Activated effector memory CD4-positive, alpha-beta T cell treated with anti-CD3 and anti-CD28 coated beads, Interleukin-2, amount 50 U/mL, for 16 hours (primary cell): ENCODE measurements at places on chromosomes 12 and 14.
A peak's percentile ranks its signal among the peaks of the same experiment; 100 is the strongest.

DNA sequence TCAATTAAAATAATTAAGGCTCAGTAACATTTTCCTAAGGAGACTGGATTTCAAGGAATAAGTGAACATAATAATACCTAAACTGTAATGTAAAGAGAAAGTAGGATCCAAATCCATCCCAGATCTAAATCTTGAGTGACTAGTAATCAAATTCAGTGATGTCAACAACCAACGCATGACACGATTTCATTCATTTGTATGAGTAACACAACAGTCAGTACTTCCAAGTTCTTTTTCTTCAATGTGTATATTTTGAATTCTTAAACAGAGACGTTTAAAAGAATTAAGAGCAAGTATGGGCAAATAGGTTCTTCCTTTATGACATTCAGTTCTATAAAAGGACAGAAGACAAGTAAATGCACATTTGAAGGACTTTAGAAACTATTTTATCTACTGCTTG is 104.3 kb upstream of the CNTN1 start:
- DNase-seq = no peak

DNA sequence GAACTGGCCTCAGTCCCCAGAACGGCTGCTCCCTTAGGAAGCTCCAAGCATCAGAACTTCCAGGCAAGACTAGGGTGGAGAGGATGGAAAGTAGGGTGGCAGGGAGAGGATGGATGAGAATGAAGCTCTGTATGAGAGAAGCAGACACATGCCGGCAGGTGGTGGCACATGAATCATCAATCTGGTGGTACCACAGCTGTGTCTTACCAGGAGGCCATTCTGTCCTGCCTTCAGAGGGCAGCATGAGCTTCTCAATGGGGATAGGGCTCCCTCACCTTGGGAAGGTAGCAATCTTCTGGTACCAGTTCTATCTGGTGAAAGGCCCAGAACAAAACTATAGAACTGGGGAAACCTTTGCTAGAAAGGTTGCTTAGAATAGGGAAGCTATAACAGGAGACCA is 55.4 kb upstream of the PYGL start:
- DNase-seq = no peak

- no peak for DNase-seq
Observed at GRCh38 chr14:36097356-36097755, 79.2 kb downstream of the PTCSC3 start.

DNA sequence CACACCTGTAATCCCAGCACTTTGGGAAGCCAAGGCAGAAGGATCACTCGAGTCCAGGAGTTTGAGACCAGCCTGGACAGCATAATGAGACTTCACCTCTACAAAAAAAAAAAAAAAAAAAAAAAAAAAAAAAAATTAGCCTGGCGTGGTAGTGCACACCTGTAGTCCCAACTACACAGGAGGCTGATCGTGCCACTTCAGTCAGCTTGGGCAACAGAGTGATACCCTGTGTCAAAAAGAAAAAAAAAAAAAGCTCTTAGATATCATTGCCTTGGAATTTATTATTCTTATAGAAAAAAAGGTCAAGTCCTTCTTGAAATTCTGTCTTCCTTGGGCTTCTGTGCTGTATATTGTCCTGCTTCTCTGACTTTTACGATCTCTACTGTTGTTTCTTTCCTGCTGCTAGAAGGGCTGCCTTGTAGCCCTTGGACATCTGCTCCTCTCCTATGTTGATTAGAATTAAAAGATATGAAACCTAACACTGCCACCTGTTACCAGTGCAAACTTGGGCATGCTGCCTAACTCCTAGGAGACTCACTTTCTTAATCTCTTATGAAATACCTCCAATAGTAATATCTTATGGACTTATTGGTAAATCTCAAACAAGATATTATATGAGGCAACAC is 5.7 kb downstream of the TMEM19 start:
- DNase-seq = no peak

DNA sequence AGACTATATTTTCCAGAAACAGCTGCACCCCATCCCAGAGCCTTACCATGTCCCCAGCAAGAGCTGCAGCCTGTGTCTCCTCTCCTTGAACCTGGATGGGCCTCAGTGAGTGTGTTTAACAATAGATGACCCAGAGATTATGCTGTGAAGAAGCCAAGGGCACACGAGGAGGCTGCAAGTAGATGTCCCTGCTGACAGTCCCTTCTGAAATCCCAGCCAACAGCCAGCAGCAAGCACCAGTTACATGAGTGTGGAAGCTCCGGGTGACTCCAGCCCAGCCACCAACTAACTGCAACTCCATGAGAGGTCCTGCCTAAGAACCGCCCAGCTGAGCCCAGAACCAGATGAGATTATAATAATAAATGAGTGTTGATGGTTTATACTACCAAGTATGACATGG is 191.7 kb downstream of the BCL11B start:
- DNase-seq = no peak

- no peak for DNase-seq
Observed at GRCh38 chr12:115044073-115044472, 360.1 kb upstream of the TBX3 start.

- no peak for DNase-seq
Observed at GRCh38 chr14:46840944-46841720, 189.6 kb upstream of the RPL10L start.

DNA sequence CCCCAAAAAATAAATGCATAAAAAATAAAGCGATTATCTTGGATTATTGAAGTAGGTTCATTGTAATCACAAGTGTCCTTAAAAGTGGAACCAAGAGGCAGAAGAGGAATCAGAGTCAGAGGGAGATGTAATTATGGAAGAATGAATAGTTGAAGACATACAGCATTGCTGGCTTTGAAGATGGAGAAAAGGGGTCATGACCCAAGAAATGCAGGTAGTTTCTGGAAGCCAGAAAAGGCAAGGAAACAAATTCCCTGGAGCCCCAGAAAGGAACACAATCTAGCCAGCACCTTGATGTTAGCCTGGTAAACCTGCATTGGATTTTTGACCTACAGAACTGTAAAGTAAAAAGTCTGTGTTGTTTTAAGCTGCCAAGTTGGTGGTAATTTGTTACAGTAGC is 57.5 kb upstream of the PTGR2 start:
- no peak for DNase-seq

- DNase-seq = no peak
Observed at GRCh38 chr12:50742776-50743175, 21.1 kb upstream of the ATF1 start.

DNA sequence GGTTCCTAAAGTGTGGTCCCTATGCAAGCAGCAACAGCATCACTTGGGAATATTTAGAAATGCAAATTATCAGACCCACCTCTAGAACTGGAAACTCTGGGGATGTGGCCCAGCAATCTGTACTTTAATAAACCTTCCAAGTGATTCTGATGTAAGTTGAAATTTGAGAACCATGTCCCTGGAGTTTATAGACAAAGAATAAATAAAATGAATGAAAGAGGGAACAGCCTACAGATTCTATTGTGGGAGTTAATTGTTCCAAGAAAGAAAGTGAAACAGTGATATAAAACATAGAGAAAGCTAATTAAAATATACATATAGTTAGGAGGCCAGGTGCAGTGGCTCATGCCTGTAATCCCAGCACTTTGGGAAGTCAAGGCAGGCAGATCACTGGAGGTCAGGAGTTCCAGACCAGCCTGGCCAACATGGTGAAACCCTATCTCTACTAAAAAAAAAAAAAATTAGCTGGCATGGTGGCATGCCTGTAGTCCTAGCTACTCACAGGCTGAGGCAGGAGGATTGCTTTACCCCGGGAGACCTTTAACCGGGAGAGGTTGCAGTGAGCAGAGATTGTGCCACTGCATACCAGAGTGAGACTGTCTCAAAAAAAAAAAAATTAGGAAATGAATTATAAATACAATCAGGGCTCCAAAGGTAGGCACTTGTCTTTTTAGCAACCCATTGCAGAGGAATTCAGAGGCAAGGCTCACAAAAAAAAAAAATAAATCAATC is 507.5 kb downstream of the NAV3 start:
- no peak for DNase-seq

GRCh38 chr12:4939418-4940023 is 29.8 kb downstream of the KCNA1 start:
- DNase-seq = no peak

GRCh38 chr12:92973614-92974013 is 44.5 kb upstream of the EEA1 start:
- no peak for DNase-seq

DNA sequence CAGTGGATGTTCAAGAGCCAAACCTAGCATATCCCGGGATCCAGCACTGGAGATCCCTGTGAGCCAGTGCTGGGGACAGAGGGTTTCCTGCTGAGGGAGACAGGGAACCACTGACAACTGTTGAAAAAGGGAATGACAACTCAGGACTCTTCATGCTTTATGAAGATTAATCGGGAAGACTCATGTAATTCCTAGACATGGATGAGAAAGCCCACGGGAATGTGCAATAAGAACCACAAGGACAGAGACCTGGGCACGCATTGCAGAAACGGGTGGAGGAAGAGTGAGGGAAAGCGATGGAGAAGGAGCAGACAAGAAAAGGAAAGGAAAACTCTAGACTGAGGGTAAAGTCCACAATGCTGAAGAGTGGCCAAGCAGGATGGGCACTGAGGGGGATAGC is 296.0 kb downstream of the PCNX1 start:
- no peak for DNase-seq

GRCh38 chr12:51913071-51914033 is 6.0 kb downstream of the ACVRL1 start:
- peak; percentile 55 for DNase-seq

GRCh38 chr12:73220951-73221350 is 948.8 kb downstream of the TRHDE start:
- DNase-seq = no peak

DNA sequence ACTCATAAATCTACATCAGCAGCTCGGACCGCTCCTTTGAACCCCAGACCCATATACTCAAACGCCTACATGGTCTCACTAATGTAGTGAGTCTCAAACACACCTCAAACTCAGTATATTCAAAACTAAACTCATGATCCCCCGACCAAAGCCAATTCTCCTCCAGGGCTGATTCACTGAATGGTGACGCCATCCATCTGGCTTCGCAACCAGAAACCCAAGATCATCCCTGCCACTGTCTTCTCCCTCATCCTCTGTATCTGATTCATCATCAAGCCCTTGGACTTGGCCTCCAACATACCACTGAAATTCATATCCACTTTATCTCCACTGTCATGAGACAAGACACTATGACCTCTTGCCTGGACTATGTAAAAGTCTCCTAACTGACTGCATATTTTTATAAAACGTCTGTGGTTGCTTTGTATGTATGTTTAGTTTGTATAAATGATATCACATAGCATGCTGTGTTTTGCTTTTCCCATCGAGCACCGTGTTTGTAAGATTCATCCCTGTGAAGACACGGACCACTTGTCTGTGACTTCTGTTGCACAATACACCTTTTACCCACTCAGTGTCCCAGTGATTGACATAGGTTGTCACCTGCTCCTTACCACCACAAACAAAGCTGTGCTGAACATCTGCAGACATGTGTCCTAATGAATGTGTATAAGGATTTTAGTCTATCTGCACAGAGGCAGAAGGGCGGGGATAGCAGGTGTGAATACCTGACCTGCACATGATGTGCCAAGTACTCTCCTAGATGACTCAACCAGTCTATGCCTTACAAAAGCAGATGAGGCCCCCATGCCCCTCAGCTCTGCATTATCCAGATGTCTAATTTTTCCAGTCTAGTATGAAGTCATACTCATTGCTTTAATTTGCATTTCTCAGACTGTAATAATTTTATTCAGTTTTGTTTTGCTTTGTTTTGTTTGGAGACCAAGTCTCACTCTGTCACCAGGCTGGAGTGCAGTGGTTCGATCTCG is 76.9 kb downstream of the VWF start:
- DNase-seq = no peak

DNA sequence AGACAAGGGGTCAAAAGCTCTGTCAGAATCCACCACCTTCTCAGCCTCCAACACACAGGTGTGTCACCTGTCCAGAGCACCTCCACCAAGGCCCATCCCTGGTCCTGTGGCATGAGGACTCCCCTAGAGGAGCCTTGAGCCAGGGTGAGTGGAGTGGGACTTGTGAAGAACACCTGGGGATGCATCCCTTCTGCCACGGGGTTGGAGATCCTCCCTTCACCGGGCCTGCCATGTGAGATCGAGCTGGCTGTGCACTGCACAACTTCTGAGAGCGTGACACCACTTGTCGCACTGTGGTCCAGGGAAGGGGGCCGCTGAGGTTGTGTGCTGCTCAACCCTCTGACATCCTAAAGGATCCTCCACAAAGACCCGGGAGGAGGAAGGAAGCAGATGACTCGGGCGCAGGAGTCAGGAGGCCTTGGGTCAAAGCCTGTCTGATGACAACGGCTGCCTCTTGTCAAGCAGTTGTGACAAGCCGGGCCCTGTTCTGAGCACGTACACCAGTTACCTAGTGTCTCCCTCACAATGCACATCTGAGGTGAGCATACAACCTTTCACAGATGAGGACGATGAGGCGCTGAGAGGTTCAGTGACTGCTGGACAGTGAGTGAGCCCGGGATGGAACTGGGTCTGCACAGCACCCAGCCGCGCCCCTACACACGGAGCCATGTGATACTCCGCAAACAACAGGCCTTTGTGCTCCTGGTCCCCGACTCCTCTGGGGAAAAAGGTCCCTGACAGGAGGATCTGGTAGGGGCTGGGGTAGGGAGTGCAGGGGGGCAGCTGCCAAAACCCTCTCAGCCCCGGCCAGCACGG is 35.6 kb downstream of the CHGA start:
- DNase-seq = no peak
